Gastrocnemius medialis (tissue), 4 donors: ENCODE measurements at places on chromosomes 16 and 17. TPM values are rescaled to one million over a fixed set of nuclear protein-coding genes. Genes with fewer than 3 reads are reported as not detected.

KLHL10 gene
- 0.31 TPM for total RNA-seq

NDEL1 gene
- 40.1 TPM for total RNA-seq

TM4SF5 gene
- not detected for total RNA-seq

DYNLRB2 gene
- not detected for total RNA-seq

EFNB3 gene
- 0.13 TPM for total RNA-seq

CCL4L2 gene
- not detected for total RNA-seq

GPR139 gene
- not detected for total RNA-seq

MRPL12 gene
- total RNA-seq = 104 TPM

CD300A gene
- total RNA-seq = 2.5 TPM

ZNF19 gene
- total RNA-seq = 1.0 TPM

RTN4RL1 gene
- total RNA-seq = 0.78 TPM

ZNF263 gene
- 16.0 TPM for total RNA-seq

CTRB2 gene
- not detected for total RNA-seq

USH1G gene
- not detected for total RNA-seq

TBC1D26 gene
- not detected for total RNA-seq

C17orf50 gene
- total RNA-seq = not detected

ADGRG3 gene
- not detected for total RNA-seq

YBX2 gene
- total RNA-seq = 0.42 TPM

ICAM2 gene
- 82.4 TPM for total RNA-seq

MT1G gene
- not detected for total RNA-seq

RAB11FIP4 gene
- not detected for total RNA-seq

FBXW10 gene
- 0.29 TPM for total RNA-seq

ST6GALNAC2 gene
- total RNA-seq = 27.5 TPM

CDK5R1 gene
- total RNA-seq = 0.15 TPM

ETV4 gene
- not detected for total RNA-seq

FBXW10B gene
- total RNA-seq = 1.4 TPM

MPV17L gene
- 12.8 TPM for total RNA-seq

CACNG3 gene
- total RNA-seq = not detected

CLEC3A gene
- not detected for total RNA-seq

EVPL gene
- not detected for total RNA-seq

KRT33B gene
- total RNA-seq = not detected

TNK1 gene
- 2.2 TPM for total RNA-seq

TMED6 gene
- not detected for total RNA-seq

HOXB9 gene
- total RNA-seq = not detected

KRT39 gene
- total RNA-seq = not detected

NT5C3B gene
- 27.6 TPM for total RNA-seq

ACE gene
- 5.6 TPM for total RNA-seq

HES7 gene
- total RNA-seq = not detected

JPH3 gene
- total RNA-seq = not detected

SLC38A8 gene
- total RNA-seq = not detected

KRT40 gene
- not detected for total RNA-seq

NPIPA8 gene
- total RNA-seq = 8.6 TPM

WFDC1 gene
- 0.40 TPM for total RNA-seq

SLC6A2 gene
- total RNA-seq = not detected

NLRP1 gene
- 3.6 TPM for total RNA-seq

HIGD1B gene
- 3.2 TPM for total RNA-seq

GAS7 gene
- 5.8 TPM for total RNA-seq

CARD14 gene
- not detected for total RNA-seq

NACA2 gene
- total RNA-seq = not detected

SSTR5 gene
- total RNA-seq = 1.3 TPM

ANKRD40CL gene
- not detected for total RNA-seq

CHST4 gene
- not detected for total RNA-seq

ZNF385C gene
- total RNA-seq = 0.78 TPM

CDH8 gene
- total RNA-seq = 0.20 TPM

B4GALNT2 gene
- not detected for total RNA-seq

MYH13 gene
- total RNA-seq = not detected

C16orf54 gene
- not detected for total RNA-seq
